ENCODE measurements at places on chromosomes 3 and 15. TPM values are rescaled to one million over a fixed set of nuclear protein-coding genes. Genes with fewer than 3 reads are reported as not detected.

DNA sequence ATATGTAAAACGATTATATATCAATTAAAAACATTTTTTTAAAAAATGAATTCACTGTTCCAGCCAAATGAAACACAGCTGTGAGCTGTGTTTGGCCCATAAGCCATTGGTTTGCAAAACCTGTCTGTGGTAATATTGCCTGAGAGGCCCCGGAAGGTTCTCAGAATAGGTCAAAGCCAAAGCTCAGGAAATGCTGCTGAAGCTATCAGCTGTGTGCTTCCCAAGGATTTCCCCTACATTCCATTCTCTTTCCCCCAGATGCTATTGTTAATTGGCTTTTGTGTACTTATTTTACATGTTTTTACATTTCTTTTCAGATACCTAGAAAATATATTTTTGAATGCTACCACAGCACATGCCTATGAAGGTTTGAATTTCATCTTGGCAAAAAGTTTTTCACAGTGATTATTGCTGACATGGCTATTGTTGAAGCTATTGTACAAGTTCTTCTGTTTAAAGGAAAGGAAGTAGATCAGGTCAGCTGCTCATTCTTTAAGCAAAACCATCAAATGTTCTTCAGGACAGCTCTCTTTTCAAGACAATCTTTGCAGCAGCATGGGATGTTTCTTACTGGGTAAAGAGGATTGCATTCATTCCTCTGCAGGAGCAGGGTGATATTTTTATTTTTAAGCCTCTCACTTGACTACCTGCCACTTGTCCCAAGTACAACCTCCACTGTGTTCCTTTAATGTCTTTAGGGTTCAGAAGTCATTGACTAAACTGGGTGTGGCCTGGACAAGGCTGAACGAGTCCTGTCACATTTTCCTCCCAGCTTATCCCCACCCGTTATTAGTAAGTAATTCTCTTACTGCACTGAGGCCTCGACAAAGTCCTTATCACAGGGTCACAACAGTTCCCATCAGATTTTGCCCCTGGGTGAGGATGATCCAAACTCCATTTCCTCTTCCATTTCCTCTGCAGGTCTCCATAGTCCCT lies 26.3 kb upstream of the BNC1 start:
- DNase-seq: peak; percentile 29

DNA sequence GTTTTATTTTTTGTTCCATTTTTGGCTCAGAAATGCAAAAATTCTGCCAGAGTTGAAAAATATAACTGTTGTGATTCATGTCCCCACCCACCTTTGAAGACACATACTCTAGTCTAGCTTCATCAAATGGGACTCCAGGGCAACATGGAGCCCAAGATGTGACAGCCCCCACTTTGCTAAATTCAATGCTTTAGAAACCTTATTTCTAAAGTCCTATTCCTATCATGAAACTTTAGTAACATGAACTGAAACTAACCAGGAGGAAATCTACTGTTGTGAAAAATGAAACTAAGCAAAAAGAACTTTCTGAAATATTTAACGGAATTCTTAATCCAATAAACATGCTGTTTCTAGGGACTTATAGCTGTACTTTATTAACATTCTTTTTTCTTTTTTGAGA lies 20.3 kb downstream of the UBP1 start:
- no peak for DNase-seq

DNA sequence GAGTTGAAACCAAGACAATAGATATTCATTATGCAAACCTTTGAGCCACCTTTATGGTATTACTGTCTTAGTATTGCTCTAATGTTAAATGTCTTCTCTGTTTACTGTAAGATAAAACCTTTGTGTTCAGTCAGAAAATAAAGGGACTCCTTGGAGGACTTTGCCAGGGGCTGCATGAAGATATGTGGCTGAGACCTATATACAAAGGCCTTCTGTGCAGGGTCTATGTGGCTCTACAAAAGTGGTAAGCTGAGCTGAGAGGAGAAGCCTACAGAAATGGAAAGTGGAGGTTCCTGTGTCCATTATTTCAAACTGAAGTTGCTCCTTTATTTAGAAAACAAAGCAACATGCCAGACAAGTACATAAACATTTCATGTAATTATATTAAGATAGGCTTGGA lies 131.5 kb downstream of the FNDC3B start:
- DNase-seq: no peak

DNA sequence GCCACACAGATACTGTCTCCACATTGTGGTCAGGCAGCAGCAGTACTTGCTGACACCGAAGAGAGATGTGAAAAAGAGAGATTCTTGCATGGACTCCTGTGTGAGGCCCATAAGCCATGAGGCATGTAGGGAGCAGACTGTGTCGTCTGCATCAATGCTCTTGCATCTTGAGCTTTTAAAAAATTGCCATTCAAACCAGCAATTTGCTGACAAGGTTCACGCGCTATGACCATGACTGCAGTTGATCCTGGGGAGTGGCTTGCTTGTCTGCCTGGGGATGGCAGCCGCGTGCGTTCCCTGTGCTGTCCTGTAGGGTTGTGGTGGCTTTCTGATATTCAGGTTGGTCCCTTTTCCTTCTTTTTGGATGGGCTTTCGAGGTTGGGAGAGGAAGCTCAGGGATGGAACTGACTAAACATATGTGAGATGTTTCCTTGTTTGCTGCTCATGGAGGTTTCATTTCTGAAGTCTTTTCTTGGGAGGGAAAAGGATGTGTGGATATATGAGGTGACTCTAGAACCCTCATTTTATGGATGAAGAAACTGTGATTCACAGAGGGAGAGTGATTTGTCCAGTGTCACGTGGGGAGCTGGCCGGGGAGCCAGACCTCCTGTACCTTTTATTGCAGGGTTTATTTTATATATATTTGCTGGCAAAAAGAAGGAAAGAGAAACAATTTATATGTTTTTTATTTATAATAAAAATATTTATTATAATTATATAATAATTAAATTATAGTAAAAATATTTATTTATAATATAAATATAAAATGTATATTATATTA lies 48.6 kb downstream of the LPP start:
- no peak for DNase-seq

The SLC2A2 gene
- not detected for polyA plus RNA-seq

The MYL3 gene
- not detected for polyA plus RNA-seq

The WNT5A gene
- 224 TPM for polyA plus RNA-seq

The DZIP1L gene
- polyA plus RNA-seq: 5.2 TPM

The EPB42 gene
- polyA plus RNA-seq: not detected

The GOLGA8J gene
- not detected for polyA plus RNA-seq

The SLC7A14 gene
- 3.4 TPM for polyA plus RNA-seq

The FBXL2 gene
- 16.0 TPM for polyA plus RNA-seq

Data from fibroblast of lung (primary cell).